ENCODE measurements at places on chromosomes 6 and 20.

DNA sequence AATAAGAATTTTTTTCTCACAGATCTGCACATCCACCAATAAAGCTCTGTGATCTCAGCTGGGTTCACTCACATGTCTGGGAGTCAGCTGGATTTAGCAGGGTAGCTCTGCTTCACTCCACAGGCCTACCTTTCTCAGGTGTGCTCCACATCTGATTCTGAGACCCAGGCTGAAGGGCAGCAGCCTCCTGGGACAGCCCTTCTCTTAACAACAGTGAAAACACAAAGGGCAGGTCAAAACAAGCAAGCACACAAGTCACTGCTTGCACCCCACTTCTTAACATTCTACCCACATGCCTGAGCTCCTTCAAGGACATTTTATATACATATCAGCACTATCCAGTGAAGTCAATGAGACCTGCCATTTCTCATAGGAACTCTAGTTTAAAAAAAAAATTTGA, 96.0 kb upstream of the MAP3K4 start:
- H3K36me3 ChIP-seq = no peaks in the 10 kb centered on the region
- H3K27me3 ChIP-seq = no peaks in the 10 kb centered on the region
- H3K4me3 ChIP-seq = no peak overlapping the region
- no peak overlapping the region for H3K27ac ChIP-seq

- H3K4me1 ChIP-seq = no peaks in the 10 kb centered on the region
- DNase-seq = no peak
Observed at GRCh38 chr20:18103497-18103896, 34.2 kb upstream of the KAT14 start.

DNA sequence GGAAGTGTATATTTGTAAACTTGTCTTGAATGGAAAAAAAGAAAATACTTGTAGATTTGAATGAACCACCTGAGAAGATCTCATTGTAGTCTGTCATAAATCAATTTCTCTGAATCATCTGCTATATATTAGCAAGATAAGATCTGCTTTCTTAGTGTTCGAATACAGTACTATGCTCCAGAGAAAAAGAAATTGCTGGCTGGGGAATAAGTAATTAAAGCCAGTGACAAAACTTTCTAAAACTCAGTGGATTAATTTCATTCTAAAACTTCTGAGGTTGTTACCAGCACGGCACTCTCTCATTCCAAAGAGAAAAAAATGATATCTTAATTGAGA, 22.4 kb upstream of the MROH8 start:
- DNase-seq = no peak
- no peak overlapping the region for H3K4me3 ChIP-seq
- no peaks in the 10 kb centered on the region for H3K27me3 ChIP-seq
- H3K4me1 ChIP-seq = peaks cover 6% of the 10 kb centered on the region
- H3K27ac ChIP-seq = no peak overlapping the region
- H3K36me3 ChIP-seq = peaks cover 61% of the 10 kb centered on the region

- no peak overlapping the region for H3K27ac ChIP-seq
- H3K4me3 ChIP-seq = no peak overlapping the region
Observed at GRCh38 chr20:40628877-40629276, 60.2 kb downstream of the MAFB start.

DNA sequence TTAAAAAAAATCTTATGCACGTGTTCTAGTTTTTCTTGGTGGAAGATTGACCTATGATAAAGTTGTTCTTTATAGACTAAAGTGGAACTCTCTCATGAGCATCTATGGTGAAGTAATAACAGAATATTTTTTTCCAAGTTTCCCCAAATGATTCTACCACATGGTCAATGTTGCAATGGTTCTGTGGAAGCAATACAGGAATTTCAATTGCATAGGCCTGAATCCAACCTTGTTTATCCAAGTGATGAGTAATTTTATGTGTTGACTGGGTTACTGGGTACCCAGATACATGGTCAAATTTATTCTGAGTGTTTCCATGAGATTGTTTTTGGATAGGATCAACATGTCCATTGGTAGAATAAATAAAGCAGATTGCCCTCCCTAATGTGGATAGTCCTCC, 581.5 kb downstream of the MMUT start:
- no peak overlapping the region for H3K27ac ChIP-seq
- H3K4me1 ChIP-seq = no peaks in the 10 kb centered on the region
- H3K4me3 ChIP-seq = no peak overlapping the region
- H3K36me3 ChIP-seq = no peaks in the 10 kb centered on the region
- no peak for DNase-seq
- no peaks in the 10 kb centered on the region for H3K27me3 ChIP-seq

DNA sequence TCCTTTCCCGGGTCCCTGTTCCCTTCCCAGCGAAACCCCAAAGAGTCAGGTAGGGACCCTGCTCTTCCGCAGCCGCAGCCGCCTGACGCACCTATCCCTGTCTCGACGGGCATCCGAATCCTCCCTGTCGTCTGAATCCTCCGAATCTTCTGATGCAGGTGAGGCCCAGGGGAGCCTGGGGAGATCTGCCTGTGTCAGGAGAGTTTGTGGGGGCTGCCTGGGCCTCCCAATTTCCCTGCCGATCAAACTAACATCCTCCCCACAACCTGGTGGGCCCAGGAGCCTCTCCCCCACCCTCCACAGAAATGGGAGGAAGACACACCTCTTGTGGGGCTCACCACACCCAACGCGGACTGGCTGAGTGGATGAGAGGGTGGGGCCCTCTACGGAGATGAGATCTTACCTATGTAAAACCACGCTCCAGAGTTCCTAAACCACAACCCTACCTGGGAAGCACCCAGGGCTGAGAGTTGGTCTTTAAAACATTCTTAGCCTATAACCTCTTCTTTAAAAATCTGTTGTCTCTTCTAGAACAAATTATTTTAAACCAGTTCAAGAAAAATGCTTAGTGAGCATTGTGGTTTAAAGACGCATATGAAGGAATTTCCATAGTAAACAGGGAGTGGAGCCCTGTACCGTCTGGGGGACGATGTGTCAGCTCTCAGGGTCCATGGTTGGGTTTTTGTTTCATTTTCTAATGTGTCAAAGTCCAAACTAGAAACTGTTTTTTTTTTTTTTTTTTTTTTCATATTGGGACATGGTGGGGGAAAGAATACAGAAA, 1.7 kb downstream of the CDC25B start:
- H3K27me3 ChIP-seq = no peaks in the 10 kb centered on the region
- peak; percentile 54 for DNase-seq
- peak overlapping the region; percentile 90 for H3K27ac ChIP-seq
- peaks cover 35% of the 10 kb centered on the region for H3K4me1 ChIP-seq

- no peak for DNase-seq
- no peak overlapping the region for H3K27ac ChIP-seq
- H3K27me3 ChIP-seq = peaks cover 2% of the 10 kb centered on the region
- H3K36me3 ChIP-seq = no peaks in the 10 kb centered on the region
- no peak overlapping the region for H3K4me3 ChIP-seq
Observed at GRCh38 chr6:40896696-40897095, 142.3 kb downstream of the UNC5CL start.

- no peaks in the 10 kb centered on the region for H3K27me3 ChIP-seq
- H3K4me1 ChIP-seq = peaks cover 48% of the 10 kb centered on the region
- DNase-seq = no peak
- H3K4me3 ChIP-seq = peak overlapping the region; percentile 10
- no peak overlapping the region for H3K27ac ChIP-seq
- peaks cover 46% of the 10 kb centered on the region for H3K36me3 ChIP-seq
Observed at GRCh38 chr6:16756660-16757255, 4.5 kb downstream of the ATXN1 start.

- H3K36me3 ChIP-seq = peaks cover 2% of the 10 kb centered on the region
- H3K4me3 ChIP-seq = no peak overlapping the region
- DNase-seq = no peak
- no peaks in the 10 kb centered on the region for H3K27me3 ChIP-seq
Observed at GRCh38 chr6:41111017-41111416, 38.2 kb downstream of the NFYA start.

DNA sequence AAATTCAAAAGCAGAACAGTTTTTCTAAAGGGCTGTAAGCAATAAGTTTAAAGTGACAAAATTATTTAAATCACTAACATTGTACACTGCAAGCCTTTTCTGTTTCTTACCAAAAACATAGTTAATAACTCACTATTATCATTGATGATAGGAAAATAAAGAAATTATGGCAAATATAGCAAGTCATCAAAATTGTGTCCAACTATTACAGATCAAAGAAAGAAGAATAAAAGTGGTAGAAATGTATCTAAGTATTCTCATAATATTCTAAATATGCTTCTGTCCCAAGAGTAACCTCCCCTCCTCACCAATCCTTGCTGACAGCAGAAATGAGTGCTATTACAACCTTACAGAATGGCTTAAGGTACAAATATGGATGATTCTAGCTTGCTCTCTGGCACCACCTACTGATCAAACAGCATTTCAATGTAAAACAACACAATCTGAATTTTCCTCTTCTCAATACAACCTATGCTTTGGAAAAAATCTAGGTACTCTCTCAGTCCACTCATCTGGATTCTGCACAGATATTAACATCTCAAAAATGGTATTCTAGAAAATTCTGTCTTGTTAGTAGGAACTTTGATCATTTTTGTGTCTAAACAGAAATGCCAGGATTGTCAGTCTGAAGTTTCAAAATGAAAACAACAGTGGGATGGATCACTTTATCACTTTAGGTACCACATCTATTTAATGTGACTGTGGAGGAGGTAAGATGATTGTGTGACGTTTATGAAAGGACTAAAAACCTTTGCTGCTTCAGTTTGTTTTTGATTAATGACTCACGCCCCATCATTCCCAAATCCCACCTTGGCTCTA, 40.9 kb downstream of the ZFP64 start:
- H3K36me3 ChIP-seq = peaks cover 9% of the 10 kb centered on the region
- no peak overlapping the region for H3K4me3 ChIP-seq
- H3K4me1 ChIP-seq = no peaks in the 10 kb centered on the region
- no peak for DNase-seq

Data from T-helper 2 cell treated with Interferon-gamma antibody and Interleukin-4, amounts not matched to agents 5 μg/mL and 100 μg/mL, for 36 hours (primary cell).